ENCODE measurements at places on chromosomes 4 and X.

DNA sequence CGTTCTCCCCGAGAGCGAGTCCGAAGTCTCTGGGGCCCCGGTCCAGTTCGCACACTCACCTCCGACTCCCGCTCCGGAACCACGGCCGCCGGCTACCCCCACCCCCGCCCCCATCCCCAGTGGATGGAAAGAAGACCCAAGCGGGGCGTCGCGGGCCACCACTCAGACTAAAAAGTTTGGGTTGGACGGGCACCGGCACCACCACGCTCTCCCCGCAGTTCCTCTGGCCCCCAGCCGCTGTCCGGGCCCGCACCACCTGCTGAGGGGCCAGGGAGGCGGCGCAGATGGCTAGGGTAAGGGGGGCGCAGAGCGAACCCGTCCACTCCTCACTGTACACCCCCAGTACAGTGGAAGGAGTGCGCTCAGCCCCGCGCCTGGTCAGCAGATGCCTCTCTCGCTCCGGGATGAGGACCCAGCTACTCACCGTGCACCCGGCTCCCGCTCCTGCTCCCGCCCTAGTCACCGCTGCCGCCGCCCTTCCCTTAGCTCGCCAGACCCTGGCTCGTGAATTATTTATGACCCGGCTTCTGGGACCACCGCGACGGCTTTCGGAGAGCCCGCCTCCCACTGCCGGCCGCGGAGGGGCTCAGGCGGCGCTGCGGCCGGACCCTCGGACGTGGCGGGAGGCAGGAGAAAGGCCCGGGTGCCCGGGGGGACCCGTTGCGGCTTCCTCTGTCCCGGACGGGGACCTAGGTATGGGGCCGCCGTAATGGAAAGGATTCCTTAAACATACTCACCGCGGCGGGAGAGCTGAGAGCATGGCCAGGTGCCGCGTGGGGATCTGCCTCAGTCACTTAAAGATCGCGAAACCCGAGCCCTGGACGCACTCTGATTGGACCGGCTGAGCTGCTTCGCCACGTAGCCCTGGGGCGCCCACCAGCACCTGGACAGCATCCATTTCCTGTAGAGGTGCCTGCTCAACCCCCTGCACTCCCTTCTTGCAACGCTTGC, at the start of gene PROM1:
TSS of gene PROM1 (minus strand) at position 783 of the 951 bp plus-strand sequence. CDS start 8,117 bp downstream, outside the sequence.
- DNase-seq: no peak

GRCh38 chrX:39309721-39310152, 508.5 kb downstream of the MID1IP1 start:
- DNase-seq: no peak

DNA sequence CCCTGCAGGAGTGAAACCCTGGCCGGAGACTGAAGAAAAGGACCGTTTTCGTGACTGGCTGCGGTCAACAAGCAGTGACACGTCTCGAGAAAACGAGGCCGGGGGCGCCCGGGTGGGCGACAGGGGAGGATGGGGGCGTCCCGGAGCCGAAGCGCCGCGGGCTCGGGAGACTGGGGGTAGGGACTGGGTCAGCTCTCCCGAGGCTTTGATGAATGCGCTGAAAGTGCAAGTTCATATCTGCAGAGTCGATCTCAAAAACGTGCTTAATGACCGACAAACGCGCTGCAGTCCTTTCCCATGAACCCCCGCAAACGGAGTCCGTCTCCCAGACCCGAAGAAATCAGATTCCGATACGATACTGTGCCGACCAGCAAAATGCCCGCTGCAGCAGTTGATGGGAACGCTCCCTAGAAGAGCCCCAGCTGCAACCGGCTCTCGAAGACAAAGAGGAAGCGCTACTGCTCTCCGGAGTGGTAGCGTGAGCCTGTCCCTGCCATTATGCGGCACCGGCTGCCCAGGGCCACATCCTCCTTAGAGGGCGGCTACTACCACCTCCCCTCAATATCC, 806 bp upstream of the CD99L2 start:
- no peak for DNase-seq

- no peak for DNase-seq
These were observed 168.4 kb upstream of the TENM3 start for GRCh38 chr4:182074810-182075209.

- no peak for DNase-seq
These were observed 37.3 kb downstream of the PHKA2 start for GRCh38 chrX:18946611-18947010.

DNA sequence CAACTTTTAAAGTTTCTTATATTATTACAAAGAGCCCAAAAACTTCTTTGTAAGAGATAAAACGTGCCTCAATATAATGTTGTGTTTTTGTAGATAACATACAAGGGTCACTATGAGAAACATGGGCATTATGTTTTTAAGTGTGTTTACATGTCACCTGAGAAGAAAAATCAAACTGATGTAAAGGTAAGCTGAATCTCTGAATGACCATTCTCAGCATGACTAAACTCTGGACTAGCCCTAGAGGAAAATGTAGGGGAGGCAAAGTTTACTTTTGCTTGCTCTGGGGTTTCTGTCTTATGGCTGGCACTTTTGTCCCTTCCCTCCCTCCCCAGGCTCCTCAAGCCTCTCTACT, 6.8 kb downstream of the MEPE start:
- DNase-seq: no peak
